Bronchial smooth muscle cell (primary cell): ENCODE measurements at places on chromosomes 4 and X. TPM values are rescaled to one million over a fixed set of nuclear protein-coding genes. Genes with fewer than 3 reads are reported as not detected.

The CTAG1A gene
- not detected in 2 replicates for total RNA-seq

The KLB gene
- not detected in 2 replicates for total RNA-seq

The GABRG1 gene
- not detected in 2 replicates for total RNA-seq

The PLP1 gene
- 0.26 and 0.32 TPM in 2 replicates for total RNA-seq

The KLHL13 gene
- 15.9 and 21.1 TPM in 2 replicates for total RNA-seq

The TMEM150C gene
- under 0.01 and 0.17 TPM in 2 replicates for total RNA-seq
